ENCODE measurements at places on chromosomes 3 and 15.

- no peak for DNase-seq
Measured at GRCh38 chr15:41836713-41837454, 1.8 kb upstream of the PLA2G4B start.

- no peak for DNase-seq
Measured at GRCh38 chr15:92914768-92915221, 14.7 kb downstream of the CHD2 start.

GRCh38 chr15:62869116-62869515 is 173.4 kb upstream of the TPM1 start:
- DNase-seq = no peak

GRCh38 chr3:179432021-179432420 is 19.2 kb downstream of the GNB4 start:
- DNase-seq = no peak

DNA sequence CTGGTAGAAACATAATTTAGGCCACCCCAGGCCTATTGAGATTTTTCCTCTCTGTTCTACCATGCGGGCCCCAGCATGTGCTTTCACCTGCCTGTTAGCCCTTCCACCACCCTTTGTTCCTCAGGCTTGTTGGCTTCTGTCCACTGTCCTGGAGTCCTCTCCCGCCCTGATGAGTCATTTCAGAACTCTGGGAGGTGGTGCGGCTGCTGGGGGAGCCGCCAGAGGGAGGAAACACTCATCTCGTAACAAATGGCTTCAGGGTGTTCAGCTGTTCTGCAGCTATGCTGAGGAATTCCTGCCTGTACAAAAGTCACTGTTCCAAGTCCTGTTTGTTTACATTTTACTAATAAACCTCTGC is 36.3 kb downstream of the LRTM1 start:
- no peak for DNase-seq

- no peak for DNase-seq
Measured at GRCh38 chr15:49855917-49856637, 235.2 kb downstream of the DTWD1 start.

DNA sequence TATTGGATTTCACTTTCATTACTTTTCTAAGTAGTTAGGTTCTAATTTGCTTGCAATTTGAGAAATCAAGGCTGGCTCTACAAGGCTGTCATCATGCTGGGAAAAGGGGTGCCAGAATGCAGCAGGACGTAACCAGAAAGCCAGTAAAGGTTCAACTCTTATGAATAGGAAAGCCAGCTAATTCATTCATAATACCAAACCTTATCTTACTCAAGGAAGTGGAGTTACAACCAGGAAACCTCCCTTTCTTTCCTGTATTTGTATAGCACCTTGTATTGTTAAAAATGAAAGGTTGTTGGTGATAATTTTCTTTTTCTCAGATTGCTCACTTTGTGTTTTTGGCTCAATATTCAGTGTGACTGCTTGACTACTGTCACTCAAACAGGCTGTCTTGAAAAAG is 109.4 kb downstream of the FILIP1L start:
- DNase-seq = no peak

- DNase-seq = no peak
Measured at GRCh38 chr3:69649120-69650065, 89.9 kb upstream of the MITF start.

DNA sequence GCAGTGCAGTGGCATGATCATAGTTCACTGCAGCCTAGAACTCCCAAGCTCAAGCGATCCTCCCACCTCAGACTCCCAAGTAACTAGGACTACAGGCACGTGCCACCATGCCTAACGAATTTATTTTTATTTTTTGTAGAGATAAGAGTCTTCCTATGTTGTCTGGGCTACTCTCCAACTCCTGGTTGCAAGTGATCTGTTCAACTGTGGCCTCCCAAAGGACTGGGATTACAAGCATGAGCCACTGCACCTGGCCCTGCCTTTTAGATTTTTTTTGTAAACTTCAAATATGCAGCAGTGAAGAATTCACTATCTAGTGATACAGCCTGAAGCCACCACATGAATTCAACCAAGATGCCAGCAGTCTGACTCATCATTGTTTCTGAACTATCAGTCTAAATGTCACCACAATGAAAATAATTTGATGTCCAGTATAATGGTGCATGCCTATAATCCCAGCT is 32.7 kb downstream of the UBXN7 start:
- DNase-seq = no peak

DNA sequence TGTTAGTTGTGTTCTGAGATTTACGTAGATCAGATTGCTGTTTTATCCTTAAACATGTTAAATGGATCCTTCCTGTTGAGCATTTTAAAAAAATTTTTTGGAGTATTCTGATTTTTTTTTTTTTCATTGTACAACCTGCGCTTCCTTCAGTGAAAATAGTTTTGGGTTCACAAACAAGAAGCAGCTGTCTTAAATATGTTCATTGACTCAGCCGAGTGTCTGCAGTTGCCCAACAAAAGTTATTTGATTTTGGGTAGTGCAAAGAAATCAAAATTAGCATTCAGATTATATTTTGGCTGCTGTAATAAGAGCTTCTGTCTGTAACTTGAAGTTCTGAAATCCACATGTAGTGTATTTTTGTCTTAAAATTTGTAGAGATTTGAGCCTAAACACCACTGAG is 148.2 kb downstream of the BBX start:
- no peak for DNase-seq

- DNase-seq = no peak
Measured at GRCh38 chr3:53084310-53085001, 38.6 kb upstream of the SFMBT1 start.

DNA sequence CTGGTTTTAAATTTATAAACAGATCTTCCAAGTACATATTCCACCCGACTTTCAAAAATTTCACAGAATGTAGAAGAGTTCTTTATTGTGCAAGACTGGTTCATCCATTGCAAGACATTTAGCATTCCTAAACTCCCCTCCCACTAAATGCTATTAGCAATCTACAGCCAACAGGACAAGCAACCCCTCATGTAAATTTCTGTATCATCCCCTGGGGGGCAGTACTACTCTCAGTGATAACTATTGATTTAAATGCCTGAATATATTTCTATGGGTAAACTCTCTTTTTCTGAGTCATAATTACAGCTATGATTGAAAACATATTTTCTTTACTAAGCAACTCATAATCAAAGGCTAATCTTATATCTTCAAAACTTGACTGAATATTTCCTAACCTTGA is 10.7 kb upstream of the SLC15A2 start:
- no peak for DNase-seq

- DNase-seq = no peak
Measured at GRCh38 chr3:45948311-45948781, 5.1 kb downstream of the CXCR6 start.

DNA sequence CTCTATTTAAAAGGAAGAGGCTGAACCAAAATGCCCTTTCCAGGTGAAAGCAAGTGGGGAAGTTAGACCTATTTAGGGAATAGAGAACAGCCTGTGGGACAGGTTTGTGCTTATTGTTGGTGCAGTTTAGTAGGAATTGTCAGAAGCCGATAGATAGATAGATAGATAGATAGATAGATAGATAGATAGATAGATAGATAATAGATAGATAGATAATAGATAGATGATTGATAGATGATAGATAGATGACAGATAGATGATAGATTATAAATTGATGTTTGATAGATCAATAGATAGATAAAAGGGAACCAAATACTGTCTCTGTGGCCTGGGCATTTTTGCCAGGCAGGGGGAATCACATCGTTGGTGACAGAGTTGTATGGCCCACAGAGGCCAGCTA is 42.5 kb downstream of the SH3GL3 start:
- no peak for DNase-seq

GRCh38 chr15:92161039-92161670 is 232.5 kb upstream of the ST8SIA2 start:
- DNase-seq = no peak

GRCh38 chr3:35680866-35681650 is 41.7 kb downstream of the ARPP21 start:
- no peak for DNase-seq
